Breast epithelium (tissue), 4 donors: ENCODE measurements at places on chromosomes 13 and 19. TPM values are rescaled to one million over a fixed set of nuclear protein-coding genes. Genes with fewer than 3 reads are reported as not detected.

Gene EXOC3L2
- 0.44 TPM for total RNA-seq

Gene YJEFN3
- 0.88 TPM for total RNA-seq

Gene PTGIR
- total RNA-seq, result 1.3 TPM

Gene PSG1
- not detected for total RNA-seq

Gene KLF12
- total RNA-seq, result 9.8 TPM

Gene PTOV1
- 45.1 TPM for total RNA-seq

Gene ZNF613
- total RNA-seq, result 5.9 TPM

Gene LIN7B
- 8.5 TPM for total RNA-seq

Gene ADM5
- 1.4 TPM for total RNA-seq

Gene KLK3
- total RNA-seq, result 0.32 TPM

Gene TMEM38A
- total RNA-seq, result 3.1 TPM

DNA sequence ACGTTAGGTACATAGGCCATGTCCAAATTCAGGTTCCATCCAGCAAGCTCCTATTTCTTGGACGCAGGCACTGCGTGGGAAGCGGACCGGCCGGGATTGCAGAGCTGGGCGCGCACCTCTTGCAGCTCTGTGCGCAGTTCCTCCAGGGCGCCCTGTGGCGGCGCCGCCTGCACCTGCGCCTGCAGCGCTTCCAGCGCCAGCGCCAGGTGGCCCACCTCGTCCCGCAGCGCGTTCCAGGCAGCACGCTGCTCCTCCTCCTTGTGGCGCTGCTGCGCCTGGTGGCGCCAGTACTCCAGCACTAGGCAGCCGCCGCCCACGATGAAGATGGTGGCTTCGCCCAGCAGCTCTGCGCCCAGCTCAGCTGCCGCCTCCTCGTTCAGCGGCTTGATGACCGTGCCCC is 31.1 kb downstream of the OPA3 start:
- H3K27me3 ChIP-seq, result no peaks in the 10 kb centered on the region
- no peak overlapping the region for H3K27ac ChIP-seq
- no peaks in the 10 kb centered on the region for H3K36me3 ChIP-seq
- H3K4me1 ChIP-seq, result no peaks in the 10 kb centered on the region
- no peak for DNase-seq

DNA sequence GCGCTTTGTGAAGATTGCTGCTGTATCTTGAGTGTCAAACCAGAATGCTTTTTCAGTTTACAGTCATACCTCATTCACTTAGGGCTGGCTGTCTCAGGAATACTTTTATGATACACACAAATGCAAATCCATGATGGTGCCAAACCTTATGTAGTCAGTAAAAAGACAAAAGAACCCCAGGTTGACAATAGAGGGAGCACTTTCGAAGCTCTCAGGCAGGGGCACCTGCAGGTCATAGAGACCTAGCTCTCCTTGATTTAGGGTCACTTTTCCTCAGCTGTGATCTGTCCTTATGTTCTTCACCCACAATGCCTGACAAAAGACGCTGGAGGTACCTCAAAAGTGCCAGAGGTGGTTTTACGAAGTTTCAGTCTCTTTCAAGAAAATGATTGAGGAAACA is 172.2 kb downstream of the DNAJC15 start:
- no peak for DNase-seq
- no peaks in the 10 kb centered on the region for H3K36me3 ChIP-seq
- no peaks in the 10 kb centered on the region for H3K27me3 ChIP-seq

- H3K36me3 ChIP-seq, result no peaks in the 10 kb centered on the region
- no peak overlapping the region for H3K27ac ChIP-seq
- H3K4me1 ChIP-seq, result no peaks in the 10 kb centered on the region
- H3K27me3 ChIP-seq, result no peaks in the 10 kb centered on the region
Observed at GRCh38 chr13:105796081-105796480, 739.4 kb downstream of the EFNB2 start.

DNA sequence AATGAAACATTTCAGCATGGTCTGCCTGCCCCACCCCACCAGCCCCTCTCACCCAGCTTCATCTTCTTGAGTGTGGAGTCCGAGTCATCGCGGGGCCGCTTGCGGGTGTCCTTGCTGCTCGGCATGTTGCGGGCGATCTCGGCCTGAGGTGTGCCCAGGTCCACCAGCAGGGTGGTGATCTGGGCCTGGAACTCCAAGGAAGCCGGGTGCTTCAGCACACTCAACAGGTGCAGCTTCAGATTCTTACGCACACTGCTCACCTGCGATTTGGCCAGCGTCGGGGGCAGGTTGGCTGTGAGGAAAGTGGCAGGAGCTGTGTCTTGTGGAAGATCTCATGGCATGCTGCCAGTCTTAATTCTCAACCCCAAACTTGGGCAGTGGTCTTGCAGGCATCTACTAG is 20.7 kb downstream of the SYMPK start:
- H3K4me1 ChIP-seq, result no peaks in the 10 kb centered on the region
- H3K27ac ChIP-seq, result no peak overlapping the region
- no peak for DNase-seq
- H3K4me3 ChIP-seq, result no peak overlapping the region
- peaks cover 10% of the 10 kb centered on the region for H3K36me3 ChIP-seq

DNA sequence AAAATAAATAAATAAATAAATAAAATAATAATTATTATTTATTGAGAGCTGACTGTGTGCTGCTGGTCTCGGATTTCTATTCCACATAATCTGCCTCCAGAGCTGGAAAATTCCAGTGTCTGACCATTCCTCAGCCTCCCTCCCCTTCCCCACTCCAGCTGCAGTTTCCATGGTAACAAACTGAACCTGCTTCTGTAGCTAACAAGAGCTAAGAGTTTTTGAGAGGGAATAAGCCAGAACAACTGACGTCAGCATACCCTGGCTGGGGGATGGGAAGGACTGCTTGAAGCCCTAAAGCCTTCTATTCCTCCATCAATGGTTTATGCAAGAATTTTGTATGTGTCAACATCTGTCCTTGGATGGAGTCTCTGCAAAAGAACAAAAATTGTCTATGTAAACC is 26.0 kb upstream of the PEG3 start:
- no peaks in the 10 kb centered on the region for H3K27me3 ChIP-seq
- no peaks in the 10 kb centered on the region for H3K4me1 ChIP-seq
- no peak overlapping the region for H3K27ac ChIP-seq
- no peak overlapping the region for H3K4me3 ChIP-seq
- H3K36me3 ChIP-seq, result no peaks in the 10 kb centered on the region
- DNase-seq, result no peak

DNA sequence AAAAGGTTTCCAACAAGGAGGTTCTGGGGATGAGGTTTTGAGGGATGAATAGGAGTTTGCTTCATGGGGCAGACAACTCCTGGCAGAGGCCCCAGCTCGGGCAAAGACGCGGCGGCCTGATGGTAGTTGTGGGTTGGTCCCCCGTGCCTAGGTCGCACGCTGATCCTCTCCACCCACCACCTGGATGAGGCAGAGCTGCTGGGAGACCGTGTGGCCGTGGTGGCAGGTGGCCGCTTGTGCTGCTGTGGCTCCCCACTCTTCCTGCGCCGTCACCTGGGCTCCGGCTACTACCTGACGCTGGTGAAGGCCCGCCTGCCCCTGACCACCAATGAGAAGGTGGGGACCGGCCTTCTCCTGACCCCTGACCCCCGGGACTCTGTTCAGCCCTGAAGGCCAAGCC is 11.9 kb downstream of the ABCA7 start:
- no peak overlapping the region for H3K4me3 ChIP-seq
- no peaks in the 10 kb centered on the region for H3K4me1 ChIP-seq
- H3K27me3 ChIP-seq, result no peaks in the 10 kb centered on the region
- no peak for DNase-seq
- no peaks in the 10 kb centered on the region for H3K36me3 ChIP-seq

- no peak overlapping the region for H3K4me3 ChIP-seq
- H3K36me3 ChIP-seq, result no peaks in the 10 kb centered on the region
Observed at GRCh38 chr19:52518646-52519045, 8.8 kb upstream of the ZNF808 start.

DNA sequence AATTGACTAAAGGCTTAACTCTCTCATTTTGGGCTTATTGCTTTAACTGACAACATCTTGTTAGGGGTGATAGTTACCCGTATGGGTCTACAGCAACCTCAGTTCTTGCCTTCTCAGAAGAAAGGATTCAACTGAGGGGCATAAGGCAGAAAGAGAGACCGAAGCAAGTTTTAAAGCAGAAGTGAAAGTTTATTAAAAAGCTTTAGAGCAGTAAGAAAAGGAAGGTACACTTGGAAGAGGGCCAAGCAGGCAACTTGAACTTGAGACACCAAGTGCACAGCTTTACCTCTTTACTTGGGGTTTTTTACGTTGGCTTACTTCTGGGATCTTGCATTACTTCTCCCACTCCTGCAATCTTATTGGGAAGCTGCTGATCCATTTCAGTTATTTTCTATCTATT is 246.9 kb upstream of the PRR20A start:
- DNase-seq, result no peak
- H3K4me3 ChIP-seq, result no peak overlapping the region
- no peaks in the 10 kb centered on the region for H3K27me3 ChIP-seq
- no peak overlapping the region for H3K27ac ChIP-seq
- H3K4me1 ChIP-seq, result no peaks in the 10 kb centered on the region

DNA sequence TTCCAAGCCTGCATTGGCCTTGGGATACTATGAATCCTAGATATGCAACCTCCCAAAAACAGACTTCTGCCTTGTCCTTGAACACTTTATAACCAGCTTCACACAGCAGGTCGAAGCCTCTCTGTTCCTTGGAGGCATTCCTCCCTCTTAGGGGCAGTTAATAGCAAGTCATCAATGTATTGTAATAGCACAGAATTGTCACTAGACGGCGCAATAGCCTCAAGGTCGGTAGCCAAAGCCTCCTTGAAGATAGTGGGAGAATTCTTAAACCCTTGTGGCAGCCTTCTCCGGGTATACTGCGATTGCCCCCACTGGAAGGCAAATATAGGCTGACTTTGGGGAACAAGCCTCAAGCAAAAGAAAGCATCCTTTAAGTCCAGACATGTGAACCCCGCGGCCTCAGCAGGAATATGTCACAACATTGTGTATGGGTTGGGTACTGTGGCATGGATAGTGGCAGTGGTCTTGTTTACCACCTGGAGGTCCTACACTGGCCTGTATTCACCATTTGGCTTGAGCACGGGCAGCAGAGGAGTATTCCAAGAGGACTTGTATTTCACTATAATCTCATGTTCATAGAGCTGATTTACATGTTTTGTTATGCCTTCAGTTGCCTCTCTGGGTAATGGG is 61.1 kb downstream of the ZNF431 start:
- H3K27me3 ChIP-seq, result no peaks in the 10 kb centered on the region
- DNase-seq, result no peak
- H3K36me3 ChIP-seq, result no peaks in the 10 kb centered on the region

- H3K4me1 ChIP-seq, result no peaks in the 10 kb centered on the region
- H3K27ac ChIP-seq, result no peak overlapping the region
Observed at GRCh38 chr13:62292714-62293480, 877.2 kb upstream of the PCDH20 start.

- no peaks in the 10 kb centered on the region for H3K27me3 ChIP-seq
- DNase-seq, result no peak
- no peak overlapping the region for H3K27ac ChIP-seq
- H3K4me3 ChIP-seq, result no peak overlapping the region
- no peaks in the 10 kb centered on the region for H3K36me3 ChIP-seq
Observed at GRCh38 chr13:54657588-54657987, 1629.0 kb downstream of the OLFM4 start.

DNA sequence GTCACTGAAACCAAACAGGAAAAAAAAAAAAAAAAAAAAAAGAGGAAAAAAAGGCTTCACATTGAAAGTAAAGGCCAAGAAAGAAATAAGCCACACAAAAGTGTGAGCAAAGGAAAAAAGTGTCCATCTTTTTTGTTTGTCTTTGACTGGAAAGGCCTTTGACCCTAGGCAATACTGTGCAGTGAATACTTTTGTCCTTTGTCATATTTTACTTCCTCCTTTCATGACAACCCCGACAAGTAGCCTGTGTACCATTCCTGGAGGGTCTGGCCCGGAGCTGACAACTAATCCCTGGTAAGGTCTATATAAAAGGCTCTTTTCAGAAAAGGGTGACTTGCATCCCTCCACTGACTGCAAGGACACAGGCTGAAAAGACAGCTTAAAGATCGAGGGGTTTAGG is 12.9 kb upstream of the MICU2 start:
- no peak for DNase-seq
- no peak overlapping the region for H3K27ac ChIP-seq
- no peaks in the 10 kb centered on the region for H3K36me3 ChIP-seq
- no peak overlapping the region for H3K4me3 ChIP-seq

DNA sequence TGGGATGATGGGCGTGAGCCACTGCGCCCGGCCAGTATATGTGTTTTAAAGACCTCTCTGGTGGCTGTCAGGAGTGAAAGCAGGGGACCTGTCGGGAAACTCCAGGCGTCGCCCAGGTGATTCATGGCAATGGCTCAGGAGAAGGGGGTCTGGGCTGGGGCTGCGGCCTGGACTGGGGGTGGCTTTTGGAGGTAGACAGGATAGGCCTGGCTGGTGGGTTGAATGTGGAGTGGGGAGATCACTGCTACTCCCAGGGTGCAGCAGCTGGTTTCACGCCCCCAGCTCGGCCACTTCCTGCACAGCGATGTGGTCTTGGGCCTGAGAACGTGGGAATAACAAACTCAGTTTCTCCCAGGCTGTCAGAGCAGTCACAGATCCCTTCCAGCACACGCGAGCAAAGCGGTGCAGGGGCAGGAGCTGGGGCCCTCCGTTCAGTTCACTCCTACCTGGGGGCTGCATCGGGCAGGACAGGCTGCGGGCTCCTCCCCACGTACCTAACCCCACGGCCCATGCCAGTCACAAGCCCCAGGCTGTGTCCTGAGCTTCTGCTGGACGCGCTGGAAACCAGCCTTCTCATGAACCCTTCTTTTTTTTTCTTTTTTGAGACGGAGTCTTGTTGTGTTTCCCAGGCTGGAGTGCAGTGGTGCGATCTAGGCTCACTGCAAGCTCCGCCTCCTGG is 18.9 kb downstream of the KDM4B start:
- no peaks in the 10 kb centered on the region for H3K27me3 ChIP-seq
- peaks cover 4% of the 10 kb centered on the region for H3K4me1 ChIP-seq
- peak overlapping the region; percentile 25 for H3K4me3 ChIP-seq
- DNase-seq, result no peak

GRCh38 chr13:72390909-72391308 is 336.5 kb downstream of the MZT1 start:
- no peak overlapping the region for H3K27ac ChIP-seq
- H3K27me3 ChIP-seq, result no peaks in the 10 kb centered on the region
- H3K4me1 ChIP-seq, result no peaks in the 10 kb centered on the region
- no peak overlapping the region for H3K4me3 ChIP-seq

DNA sequence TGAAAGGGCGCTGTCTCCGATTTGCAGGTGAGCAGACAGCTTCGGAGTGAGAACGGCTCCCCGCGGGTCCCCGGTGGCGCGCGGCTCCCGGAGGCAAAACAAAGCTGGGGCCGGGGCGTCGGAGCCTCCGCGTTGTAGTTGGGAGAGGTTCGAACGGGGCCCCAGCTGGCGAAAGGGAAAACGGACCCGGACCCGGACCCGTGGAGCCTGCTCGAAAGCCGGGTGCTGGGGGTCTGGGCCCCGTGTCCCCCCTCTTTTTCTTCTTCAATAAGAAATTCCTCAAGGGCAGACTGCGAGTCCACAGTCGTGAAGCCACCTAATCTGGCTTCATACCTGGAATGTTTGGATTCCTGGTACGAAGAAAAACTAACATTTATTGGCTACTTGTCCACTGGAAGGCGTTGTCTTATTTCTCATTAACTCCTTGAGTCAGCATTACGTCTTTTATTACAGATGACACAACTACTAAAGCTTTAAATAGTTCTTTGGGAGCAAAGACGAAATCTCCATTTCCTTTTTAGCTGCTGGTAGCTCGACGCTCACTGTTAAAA is 632 bp upstream of the MTIF3 start:
- no peaks in the 10 kb centered on the region for H3K27me3 ChIP-seq
- peaks cover 8% of the 10 kb centered on the region for H3K4me1 ChIP-seq
- H3K27ac ChIP-seq, result peak overlapping the region; percentile 96

- DNase-seq, result no peak
- no peaks in the 10 kb centered on the region for H3K4me1 ChIP-seq
- no peaks in the 10 kb centered on the region for H3K27me3 ChIP-seq
Observed at GRCh38 chr13:109140479-109141349, 511.3 kb downstream of the MYO16 start.
